ENCODE measurements at places on chromosomes 12 and 14.

- DNase-seq, result peak; percentile 60
These were observed 5.6 kb upstream of the NIN start for GRCh38 chr14:50836515-50836914.

GRCh38 chr12:54217774-54218241 lies 29.0 kb upstream of the SMUG1 start:
- peak; percentile 82 for DNase-seq

GRCh38 chr12:94100211-94100627 lies 48.2 kb upstream of the PLXNC1 start:
- peak; percentile 73 for DNase-seq

- DNase-seq, result no peak
These were observed 390 bp downstream of the BRAP start for GRCh38 chr12:111685322-111685810.

DNA sequence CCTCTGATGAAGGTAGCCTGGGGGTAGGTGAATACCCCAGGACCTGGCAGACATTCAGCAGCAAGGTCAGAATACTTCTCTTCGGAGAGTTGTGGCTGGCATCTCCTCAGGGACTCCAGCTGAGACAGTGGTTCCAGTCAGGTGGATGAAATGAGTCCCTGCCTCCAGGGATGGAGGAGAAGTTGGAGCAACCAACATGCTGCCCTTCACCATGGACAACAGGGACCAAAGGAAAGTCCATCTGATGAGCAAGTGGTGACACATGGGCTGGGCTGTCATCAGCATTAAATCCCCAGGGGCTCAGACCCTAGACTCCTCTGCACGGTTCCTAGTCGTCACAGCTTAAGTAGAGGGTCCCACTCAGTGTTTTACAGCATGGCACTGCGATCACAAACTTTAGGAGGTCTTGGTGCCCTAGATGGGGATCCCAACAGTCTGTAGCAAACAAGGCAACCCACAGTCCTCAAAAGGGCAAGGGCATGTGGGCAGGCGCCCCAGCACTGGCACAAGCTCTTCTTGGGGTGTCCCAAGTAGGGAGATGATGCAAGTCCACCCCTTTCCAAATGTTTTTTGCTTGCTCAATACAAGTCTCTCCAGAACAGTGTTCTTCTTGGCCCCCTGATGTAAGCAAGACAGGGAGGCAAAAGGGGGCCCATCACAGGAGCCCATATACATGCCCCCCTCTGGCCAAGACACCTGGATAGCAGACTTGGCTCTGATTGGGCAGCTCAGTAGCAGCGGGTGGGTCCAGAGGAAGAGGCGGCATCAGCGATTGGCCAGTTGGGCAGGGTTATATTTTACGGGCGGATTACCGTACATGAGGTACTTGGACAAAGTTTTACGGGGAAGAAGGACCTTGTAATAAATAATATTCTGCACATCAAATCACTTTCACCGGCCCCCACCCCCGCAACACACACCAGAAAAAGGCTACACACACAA lies 10.8 kb upstream of the CDH24 start:
- no peak for DNase-seq

- no peak for DNase-seq
These were observed 165.7 kb downstream of the ANO2 start for GRCh38 chr12:5779401-5779800.

DNA sequence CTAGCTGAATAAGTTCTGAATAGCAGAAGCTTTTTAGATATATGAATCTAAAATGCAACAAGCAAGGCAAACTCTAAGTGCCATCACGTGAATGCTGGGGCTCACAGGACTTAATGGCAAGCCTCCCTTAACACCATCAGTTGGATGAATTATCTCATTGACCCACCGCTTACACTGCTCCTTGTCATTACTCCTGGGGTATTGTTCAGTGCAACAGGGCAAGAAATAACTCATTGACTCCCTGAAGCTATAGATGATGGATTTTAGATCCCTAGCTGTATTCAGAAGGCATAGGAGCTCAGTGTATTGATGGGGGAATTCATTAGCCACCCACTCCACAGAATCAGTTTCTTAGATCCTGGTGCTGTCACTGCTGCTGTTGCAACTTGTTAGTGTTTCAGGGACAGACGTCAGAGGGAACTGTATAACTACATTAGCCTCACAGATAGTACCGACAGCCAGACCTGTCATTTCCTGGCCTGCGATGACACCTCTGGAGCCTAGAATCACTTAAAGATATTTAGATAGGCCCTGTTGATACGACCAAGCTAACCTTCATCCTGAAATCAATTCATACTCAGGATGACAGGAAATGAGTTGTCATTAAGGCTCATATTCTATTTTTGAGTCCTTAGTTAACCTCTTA lies 735.3 kb downstream of the DIO2 start:
- no peak for DNase-seq

Measured in islet precursor cell (in vitro differentiated cells).